ENCODE measurements at places on chromosomes 1 and 21. TPM values are rescaled to one million over a fixed set of nuclear protein-coding genes. Genes with fewer than 3 reads are reported as not detected.

Gene NUF2
- 22.0 TPM for total RNA-seq

DNA sequence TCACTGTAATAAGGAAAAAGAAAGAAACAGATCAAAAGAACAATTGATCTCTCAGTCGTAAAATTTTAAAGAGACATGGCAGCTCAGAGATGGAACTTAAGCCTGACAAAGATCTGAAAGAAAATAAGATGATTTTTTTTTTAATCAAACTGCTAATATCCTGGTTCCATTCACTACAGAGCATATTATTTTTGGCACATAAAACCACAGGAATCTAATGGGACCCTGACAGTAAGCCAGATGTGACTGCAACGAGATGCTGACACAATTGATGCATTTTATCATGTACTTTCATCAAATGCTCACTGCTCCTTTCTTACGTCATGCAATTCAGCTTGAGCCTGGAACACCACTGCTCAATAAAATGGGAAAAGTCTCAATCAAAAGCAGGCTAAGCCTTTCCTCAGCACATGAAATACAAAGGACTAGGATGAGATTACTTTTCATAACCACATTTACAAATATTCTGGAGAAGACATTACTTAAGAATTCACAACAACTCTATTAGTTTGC, 16.6 kb downstream of the GPATCH2 start:
- no peak for DNase-seq

- peak; percentile 65 for DNase-seq
These were observed 86.8 kb upstream of the CD34 start for GRCh38 chr1:207997486-207998268.

Gene OR2AK2
- not detected for total RNA-seq

- DNase-seq = no peak
These were observed 4.5 kb downstream of the EFNA3 start for GRCh38 chr1:155083052-155083541.

- DNase-seq = no peak
These were observed 2.8 kb upstream of the STMN1 start for GRCh38 chr1:25909040-25909439.

GRCh38 chr1:90963236-90963635, 58.6 kb downstream of the ZNF644 start:
- no peak for DNase-seq

GRCh38 chr1:88168126-88168525, 515.9 kb upstream of the PKN2 start:
- no peak for DNase-seq

DNA sequence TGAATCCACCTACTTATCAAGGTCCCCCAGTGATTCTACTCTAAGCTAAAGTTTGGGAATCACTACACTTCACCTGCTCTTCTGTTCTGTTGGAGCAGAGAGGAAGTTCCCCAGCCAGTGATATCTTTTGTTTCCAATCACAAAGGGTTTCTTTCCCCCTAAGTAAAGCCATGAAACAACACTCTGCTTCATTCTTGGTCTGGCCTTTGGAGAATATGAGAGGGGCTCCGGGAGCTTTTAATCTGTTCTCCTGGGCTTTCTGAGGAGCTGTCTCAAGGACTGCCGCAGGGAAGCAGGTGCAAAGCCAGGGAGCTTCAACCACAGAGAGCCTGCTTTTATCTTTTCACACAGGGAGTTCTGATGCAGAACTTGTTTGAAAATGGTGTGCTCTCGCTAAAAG, 10.1 kb upstream of the SLAMF9 start:
- no peak for DNase-seq

Gene PERM1
- not detected for total RNA-seq

GRCh38 chr1:164719676-164720439, 160.9 kb downstream of the PBX1 start:
- no peak for DNase-seq

DNA sequence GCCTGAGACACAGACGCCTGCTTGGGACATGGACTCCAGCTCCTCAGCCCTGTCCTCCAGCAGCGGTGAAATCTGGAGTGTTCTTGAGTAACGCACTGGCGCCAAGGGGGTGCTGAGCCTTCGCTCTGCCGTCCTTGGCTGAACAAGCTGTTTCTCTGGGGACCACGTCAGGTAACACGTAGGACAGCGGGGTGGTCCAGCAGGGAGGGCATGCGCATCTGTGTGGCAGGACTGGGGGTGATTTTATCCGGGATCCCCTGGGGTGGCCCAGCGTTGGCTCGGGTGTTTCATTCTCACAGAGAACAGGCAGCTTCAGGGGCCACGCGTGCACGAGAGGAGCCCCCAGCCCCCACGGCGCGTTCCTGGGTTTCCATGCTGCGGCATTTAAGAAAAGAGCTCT, 61.2 kb downstream of the AGPAT3 start:
- no peak for DNase-seq

Gene FMO4
- total RNA-seq = 5.8 TPM

DNA sequence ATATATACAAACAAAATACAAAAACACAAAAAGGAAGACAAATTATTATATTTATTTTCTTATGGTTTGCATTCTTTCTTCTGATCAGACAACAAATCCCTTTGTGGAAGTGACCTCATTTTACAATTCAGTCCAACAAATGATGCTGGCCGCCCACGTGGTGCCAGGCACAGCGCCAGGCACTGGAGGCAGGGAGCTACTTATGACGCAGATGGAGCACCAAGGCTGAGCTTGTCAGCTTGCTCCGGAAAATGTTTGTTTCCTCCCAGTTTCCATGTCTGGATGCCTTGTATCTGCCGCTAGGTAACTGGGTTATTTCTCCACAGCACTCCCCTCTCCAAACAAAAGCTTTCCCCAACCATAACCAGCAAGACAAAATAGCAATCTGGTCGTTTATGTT, 30.7 kb upstream of the CD34 start:
- DNase-seq = peak; percentile 19

Gene BACE2
- total RNA-seq = 109 TPM

DNA sequence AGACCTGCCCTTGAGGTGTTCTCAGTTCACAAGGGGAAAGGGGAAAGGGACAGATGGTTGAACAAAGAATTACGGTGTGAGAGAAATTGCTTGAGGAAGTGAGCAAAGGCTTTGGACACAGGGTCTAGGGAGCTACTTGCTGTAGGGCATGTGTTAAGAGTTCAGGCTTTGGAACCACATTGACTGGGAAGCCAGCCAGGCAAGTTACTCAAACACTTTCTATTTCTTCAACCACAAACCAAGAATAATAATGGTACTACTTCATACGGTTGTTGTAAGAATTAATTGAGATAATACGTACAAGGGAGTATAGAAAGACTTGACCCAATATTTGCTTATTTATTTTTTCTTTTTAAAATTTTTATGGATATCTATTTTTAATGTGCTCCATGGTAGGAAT, 26.6 kb downstream of the AK4 start:
- peak; percentile 99 for DNase-seq

- DNase-seq = no peak
These were observed 2.2 kb downstream of the SH3BP5L start for GRCh38 chr1:248823517-248824001.

- no peak for DNase-seq
These were observed 231.8 kb downstream of the KCNH1 start for GRCh38 chr1:210901981-210902770.

Gene CYP4B1
- total RNA-seq = not detected

Gene PAX7
- total RNA-seq = 2.1 TPM

DNA sequence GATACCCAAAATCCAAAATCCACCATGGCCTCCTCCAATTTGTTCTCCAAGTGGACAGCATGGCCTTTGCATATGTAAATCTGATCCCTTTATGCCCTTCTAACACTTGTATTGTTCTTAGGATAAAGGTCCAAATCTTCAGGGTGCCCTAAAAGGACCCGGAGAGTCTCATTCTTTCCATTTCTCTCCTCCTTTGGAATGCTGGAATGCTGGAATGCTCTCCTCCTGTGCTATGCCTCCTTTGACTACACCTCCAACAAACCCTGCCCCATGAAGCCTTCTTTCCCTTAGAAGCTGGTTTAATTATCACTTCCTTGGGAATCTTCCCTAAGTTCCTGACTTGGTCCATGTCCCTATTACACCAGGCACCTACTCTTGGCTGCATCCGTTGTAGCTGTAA, 484.8 kb upstream of the RUNX1 start:
- no peak for DNase-seq

DNA sequence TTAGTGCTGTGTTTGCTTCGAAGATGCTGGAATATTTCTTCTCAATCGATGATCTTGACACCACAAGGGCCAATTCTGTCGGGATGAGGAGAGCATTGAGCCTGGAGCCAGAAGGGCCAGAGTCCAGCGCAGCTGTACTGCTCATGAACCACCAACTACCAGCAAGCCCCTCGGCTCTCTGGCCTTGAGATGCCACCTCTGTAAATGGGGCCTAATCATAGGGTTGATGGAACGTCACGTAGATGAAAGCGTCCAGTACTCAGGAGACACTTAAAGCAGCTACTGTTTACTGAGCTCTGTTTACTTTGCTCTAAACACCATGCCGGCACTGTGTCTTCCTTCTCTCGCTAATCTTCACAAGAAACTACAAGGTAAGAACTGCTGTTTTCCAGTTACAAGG, 26.3 kb downstream of the CCDC185 start:
- no peak for DNase-seq

- DNase-seq = no peak
These were observed 163.6 kb upstream of the HP1BP3 start for GRCh38 chr1:20950679-20951078.

- no peak for DNase-seq
These were observed 118.5 kb downstream of the EIF4G3 start for GRCh38 chr1:21058035-21058793.

DNA sequence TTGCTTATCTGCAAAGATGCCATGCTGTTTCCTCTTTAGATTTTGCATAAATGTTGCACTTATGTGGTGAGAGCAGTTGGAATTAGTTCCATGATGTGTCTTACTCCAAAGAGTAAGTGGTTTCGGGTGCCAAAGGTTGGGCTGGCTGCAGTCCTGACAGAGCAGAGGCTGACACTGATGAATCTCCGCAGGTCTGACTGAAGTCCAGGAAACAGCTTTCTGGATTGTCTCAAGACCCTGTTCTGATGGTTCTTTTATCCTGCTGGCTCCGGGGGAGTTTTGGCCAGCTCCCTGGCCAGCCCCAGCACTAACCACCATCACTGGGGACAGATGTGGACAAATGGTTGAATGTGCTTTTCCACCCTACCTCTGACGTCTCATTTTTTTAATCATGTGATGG, 207.2 kb upstream of the KIAA0040 start:
- no peak for DNase-seq

DNA sequence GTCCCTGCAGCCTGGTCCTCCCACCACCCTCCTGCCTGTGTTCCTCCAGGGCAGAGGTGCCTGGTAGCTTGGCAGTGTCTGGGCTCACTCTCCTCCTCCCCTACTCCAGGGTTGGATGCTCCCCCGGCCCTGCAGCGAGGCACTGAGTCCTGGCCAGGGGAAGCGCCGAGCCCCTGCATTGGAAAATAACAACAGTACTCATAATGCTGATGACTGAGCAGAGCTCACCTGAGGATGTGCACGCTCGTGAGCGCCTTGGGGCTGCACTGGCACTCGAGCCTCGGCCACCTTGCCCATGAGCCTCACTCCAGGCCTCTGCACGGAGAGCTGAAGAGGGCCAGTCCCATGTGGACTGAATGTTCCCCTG, 6.0 kb upstream of the ACTRT2 start:
- DNase-seq = no peak

Gene UTP25
- total RNA-seq = 5.6 TPM

- DNase-seq = no peak
These were observed 28.2 kb upstream of the IKBKE start for GRCh38 chr1:206442101-206442500.

DNA sequence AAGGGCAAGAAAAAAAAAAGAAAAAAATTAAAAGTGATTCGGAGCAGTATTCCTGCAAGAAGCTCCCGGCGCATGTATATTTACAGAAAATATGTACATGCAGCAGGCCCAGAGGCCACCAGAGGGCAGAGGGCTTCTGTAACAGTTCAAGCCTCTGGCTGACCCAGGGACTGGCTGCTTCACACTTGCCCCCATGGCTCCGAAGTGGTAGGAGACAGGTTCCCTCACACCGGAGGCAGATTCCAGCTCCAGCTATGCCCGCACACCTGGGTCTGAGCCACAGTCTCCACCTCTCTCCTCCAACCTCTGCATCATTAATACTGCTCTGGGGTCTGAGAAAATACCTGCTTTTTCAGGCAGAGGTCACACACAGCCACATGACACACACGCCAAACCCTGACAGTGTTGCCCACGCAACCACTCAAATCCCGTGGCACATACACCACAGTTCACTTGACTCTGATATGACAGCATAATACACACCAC, 2.2 kb upstream of the ARHGAP30 start:
- no peak for DNase-seq

DNA sequence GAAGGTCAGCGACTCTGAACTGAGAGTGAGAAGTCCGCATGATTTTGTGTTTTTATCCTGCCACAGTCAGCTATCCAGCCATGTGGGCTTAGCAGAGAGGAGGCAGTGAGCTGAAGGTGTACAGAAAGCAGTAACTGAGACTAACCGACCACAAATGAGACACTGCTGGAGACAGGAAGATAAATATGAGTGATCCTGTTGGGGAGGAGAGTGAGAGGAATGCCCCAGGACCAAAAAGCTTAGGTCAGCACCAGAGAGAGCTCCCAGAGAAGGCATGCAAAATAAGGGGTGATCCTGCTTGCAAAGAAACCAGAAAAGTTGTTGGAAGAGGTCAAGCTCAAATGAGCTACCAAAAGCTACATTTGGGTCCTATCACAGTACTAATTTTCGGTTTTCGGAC, 63.7 kb downstream of the HLCS start:
- no peak for DNase-seq

Gene LDLRAD1
- total RNA-seq = not detected

DNA sequence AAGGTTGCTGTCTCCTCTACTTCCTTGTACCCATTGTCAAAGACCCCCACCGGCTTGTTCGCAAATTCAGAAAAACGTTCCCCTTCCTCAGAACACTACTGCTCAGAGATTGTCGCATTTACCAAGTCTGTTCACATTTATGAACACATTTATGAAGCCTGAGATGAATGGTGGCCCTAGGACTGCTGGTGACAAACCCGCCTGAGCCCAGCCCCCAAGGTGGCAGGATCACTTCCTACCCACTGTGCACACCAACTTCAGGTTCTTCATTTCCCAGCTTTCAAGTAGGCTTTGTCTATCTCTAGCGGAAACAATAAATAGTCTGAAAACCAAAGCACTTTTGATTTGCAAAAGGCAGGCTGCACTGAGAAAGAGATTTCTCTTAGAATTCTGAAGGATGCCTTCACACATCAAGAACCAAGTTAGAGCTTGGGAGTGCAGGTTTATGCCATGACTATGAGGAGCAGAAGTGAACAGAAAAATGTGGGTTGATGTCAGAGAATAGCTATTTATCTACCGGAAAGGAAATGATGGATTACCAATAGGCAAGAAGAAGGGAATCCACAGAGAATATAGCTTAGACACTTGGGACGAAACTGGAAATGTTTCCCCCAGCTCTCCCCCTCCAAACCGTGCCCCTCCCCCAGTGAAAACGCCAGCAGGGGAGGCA, 200.5 kb downstream of the TOMM20 start:
- no peak for DNase-seq

Gene PTGFR
- 0.12 TPM for total RNA-seq

Gene FNDC5
- total RNA-seq = 0.15 TPM

Gene FCRL2
- total RNA-seq = not detected

Data from H4 (cell line).